ENCODE measurements at places on chromosomes 6 and 20. TPM values are rescaled to one million over a fixed set of nuclear protein-coding genes. Genes with fewer than 3 reads are reported as not detected.

The CHRNA4 gene
- not detected for total RNA-seq

The CLDN20 gene
- not detected for total RNA-seq

GRCh38 chr6:85453490-85453889 is 3.6 kb downstream of the NT5E start:
- DNase-seq = no peak

DNA sequence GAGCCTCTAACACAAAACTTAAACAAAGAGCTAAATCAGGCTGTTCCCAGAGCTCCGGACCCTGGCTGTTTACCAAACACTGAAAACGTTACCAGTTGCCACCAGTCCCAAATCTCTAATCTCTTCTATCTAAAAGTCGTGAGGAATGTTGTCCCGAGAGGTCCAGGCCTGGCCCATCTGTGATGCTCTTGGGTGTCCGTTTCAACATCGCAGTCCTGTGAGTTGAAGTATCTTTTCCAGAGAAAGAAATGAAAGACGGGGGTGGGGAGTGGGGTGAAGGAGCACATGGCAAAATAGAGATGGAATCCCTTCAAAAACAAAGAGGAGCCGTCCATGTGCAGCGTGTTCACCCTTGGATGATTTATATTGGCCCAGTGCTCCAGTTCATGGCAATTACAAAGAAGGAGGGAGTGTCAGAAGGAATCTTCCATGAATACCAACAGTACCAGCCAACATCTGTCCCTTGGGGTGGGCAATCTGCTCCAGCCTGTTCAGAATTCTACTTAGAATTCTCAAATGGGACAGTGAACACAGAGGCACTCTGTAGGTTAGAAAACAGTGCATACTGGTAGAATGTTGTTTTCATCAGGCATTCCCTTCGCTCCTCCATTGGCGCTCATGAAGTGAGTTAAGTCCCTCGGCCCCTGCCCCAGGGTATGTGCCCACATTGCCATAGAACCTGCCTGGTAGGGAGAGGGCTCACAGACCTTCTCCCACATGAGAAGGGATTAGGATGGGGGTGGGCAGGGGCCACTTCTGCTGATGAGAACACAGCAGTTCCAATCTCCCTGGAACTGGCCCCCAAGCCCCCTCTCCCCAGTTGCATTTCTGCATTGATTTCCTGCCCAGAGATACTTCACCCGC is 112.1 kb downstream of the LY86 start:
- no peak for DNase-seq

DNA sequence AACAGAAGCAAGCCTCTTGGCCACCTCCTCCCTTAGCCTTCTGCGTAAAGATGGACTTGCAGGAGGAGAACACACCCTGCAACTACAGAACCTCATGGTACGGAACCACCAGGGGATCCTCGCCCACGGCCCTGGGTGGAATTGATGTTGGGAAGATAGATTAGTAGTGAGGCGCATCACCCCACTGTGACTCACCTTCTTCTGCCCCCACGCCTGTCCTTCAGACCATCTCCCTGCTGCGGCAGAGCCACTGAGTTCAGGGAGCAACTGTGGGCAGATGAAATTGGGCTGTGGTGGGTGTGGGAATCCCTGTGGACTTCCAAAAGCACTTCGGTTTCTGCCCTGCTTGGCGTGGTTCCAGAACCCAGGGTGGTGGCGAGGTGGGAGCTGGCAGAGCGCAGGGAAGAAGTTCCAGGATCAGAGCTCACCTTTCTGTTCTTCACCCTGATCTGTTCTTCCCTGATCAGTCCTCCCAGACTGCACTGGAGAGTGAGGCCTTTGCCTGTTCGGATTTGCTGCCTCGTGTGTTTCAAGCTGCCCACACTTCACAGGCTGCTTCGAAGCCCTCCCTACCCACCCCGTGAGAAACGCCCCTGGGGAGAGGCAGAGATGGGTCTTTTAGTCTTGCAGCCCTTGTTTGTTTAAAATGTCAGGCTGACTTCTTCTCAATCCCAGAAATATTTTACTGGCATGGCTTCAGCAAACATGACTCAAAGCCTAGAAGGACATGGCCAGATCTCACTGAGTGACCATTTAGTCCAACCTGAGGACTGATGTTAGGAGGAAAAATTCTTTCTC is 92.8 kb upstream of the MLN start:
- DNase-seq = no peak
